ENCODE measurements at places on chromosomes 6 and 20.

GRCh38 chr20:48839154-48839917 lies 11.5 kb upstream of the PREX1 start:
- no peak for DNase-seq

- DNase-seq, result no peak
Observed at GRCh38 chr6:87736809-87737540, 34.9 kb upstream of the AKIRIN2 start.

GRCh38 chr6:160978141-160978901 lies 13.2 kb upstream of the MAP3K4 start:
- peak; percentile 49 for DNase-seq

GRCh38 chr6:150366118-150366778 lies 2.6 kb upstream of the IYD start:
- DNase-seq, result no peak

GRCh38 chr20:49821870-49822331 lies 9.3 kb downstream of the SLC9A8 start:
- DNase-seq, result no peak

DNA sequence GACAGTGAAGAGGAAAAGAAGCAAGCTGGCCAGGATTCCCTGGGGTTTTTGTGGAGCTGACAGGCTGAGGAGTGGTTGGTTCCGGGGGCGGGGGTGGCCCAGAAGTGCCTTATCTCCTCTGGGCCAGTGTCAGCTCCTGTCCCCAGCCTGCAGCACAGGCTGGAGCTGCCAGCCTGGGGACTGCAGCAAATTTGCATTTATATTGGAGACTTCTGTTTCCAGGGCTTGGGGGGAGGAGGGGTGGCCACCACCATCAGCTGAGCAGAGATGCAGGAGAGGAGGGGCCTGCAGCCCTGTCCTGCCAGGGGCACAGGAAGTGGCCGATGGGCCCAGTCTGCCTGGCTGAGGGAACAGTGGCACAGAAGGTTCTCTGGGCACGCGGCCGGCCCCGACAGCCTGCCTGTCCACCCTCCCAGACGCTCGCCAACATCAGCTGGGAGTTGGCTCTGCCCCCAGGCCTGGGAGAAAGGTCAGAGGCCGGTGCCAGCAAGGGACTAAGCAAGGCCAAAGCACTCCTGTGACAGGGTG lies 24.3 kb upstream of the SCRT2 start:
- DNase-seq, result no peak
